M059J (cell line): ENCODE measurements at places on chromosomes 11 and 22.

DNA sequence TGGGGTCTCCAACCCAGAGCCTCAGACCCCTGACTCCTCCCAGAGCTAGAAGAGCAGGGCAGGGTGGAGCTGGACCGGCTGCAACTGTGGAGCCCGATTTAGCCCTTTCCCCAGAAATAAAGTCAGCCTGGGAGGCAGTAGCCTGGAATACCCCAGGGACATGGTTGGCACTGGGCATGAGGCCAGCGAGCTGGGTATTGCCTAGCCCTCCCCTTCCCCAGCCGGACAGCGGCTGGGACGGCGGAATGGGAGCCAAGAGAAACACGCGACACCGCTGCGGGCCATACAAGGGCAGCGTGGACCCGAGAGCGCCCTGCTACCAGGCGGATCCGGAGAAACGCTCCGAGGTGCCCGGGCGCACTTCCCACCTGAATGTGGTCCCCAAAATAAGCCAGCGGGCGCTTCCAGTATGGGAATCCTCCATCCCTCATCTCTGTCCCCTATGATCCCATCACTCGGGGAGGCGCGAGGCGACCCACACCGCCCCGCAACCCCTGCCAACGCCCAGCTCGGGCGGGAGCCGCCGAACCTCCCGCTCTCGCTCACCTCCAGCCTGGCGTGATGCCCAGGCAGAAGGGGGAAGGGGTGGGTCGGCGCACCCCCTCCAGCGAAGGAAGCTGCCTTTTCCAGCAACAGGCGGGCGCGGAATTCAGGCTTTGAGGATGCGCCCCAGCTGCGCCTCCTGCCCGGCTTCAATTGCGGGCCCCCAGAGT, 758 bp downstream of the MCAM start:
- peak; percentile 68 for DNase-seq

DNA sequence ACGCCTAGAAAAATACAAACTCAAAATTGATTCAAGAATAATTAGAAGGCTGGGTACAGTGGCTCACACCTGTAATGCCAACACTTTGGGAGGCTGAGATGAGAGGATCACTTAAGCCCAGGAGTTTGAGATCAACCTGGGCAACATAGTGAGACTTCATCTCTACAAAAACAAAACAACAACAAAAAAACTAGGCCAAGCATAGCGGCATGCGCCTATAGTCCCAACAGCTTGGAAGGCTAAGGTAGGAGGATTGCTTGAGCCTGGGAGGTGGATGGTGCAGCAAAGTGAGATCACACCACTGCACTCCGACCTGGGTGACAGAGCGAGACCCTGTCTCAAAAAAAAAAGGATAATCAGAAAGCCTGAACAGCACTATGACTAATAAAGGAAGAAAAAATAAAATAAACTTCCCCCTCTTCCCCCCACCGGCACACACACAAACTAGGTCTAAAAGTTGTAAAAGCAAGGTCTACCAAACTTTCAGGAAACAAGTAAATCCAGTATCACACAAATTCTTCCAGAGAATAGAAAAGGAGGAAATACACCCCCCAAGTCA, 35.8 kb downstream of the RRAS2 start:
- DNase-seq, result no peak

GRCh38 chr22:49351761-49352227, 475.9 kb downstream of the BRD1 start:
- DNase-seq, result no peak

DNA sequence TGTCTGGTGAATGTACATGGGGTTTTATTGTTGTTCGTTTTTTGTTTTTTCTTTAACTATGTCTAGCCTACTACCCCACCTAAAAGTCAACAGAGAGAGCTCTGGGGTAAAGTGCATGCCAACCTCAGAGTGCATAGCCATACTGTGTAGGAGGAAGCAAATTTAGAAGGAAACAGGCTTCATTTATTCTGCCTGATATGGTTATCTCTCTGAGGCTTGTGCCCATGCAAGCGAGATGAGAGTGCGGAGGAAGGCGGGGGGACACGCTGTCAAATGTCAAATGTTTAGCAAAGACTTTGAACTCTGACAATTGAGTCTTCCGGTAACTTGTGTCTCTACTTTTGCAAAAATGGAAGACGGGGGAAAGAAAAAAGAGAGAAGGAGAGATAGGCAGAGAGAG, 295.5 kb downstream of the ETS1 start:
- no peak for DNase-seq

DNA sequence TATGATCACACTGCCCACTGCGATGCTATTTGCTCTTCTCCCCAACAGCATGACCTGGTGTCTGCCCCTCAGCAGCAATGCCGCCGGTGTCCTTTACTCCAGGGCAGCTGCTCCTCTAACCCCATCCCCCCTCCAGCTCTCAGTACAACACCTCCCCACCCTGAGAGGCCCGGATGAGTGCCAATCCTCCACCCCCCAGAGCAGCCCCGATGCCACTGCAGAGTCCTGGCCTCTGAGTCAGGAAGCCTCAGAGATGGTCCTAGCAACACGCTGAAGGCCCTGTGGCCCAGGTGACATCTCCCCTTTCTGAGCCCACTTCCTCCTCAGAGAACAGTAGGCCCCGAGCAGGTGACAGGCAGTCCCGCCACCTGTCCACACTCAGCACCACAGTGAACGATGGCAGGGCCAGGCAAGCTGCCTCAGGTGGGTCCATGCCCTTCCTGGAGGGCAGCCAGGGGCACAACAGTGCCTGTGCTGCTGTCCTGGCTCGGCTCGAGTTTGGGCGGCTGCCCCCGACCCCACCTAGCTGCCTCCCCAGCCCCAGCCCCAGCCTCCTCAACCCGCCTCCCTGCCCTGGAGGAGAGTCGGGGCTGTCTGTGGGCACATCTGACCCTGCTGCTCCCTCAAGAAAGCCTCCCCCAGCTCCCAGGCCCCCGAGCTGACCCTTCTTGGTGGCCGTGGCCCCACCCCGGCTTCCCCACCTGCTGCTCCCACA, 3.9 kb upstream of the NDUFS8 start:
- peak; percentile 52 for DNase-seq

- no peak for DNase-seq
Observed at GRCh38 chr11:94972700-94973098, 657 bp downstream of the CWC15 start.

GRCh38 chr11:107777110-107777509, 65.3 kb upstream of the SLN start:
- DNase-seq, result no peak

DNA sequence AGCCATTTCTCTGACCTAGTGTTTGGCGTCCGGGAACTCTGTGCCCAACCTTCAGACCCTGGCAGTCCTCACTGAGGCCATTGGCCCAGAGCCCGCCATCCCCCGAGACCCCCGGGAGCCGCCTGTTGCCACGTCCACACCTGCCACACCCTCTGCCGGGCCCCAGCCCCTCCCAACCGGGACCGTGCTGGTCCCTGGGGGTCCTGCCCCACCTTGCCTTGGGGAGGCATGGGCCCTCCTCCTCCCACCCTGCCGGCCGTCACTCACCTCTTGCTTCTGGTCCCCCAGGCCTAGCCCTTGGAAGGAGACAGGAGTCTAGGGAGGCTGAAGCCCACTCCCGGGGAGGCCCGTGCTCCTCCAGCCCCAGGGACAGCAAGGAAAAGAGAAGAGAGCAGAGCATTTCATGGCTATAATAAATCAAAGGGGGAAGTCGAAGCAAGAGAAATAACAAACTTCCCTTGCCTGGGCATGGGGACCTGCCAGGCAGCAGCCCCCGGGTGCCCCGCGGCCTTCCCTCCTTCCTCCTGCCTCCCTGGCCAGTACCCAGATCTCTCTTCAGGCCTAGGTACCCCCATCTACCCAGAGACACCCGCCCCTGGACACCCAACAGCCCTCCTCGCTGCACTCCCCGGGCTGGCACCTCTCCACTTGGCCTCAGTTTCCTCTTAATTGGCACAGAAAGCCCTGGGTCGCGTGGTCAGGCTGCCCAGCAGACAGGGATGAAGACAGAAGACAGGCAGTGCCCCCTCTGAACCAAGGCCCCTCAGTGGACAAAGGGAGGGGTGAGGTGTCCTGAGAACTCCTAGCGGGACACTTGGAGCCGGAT, 13.0 kb upstream of the SLC39A13 start:
- no peak for DNase-seq

DNA sequence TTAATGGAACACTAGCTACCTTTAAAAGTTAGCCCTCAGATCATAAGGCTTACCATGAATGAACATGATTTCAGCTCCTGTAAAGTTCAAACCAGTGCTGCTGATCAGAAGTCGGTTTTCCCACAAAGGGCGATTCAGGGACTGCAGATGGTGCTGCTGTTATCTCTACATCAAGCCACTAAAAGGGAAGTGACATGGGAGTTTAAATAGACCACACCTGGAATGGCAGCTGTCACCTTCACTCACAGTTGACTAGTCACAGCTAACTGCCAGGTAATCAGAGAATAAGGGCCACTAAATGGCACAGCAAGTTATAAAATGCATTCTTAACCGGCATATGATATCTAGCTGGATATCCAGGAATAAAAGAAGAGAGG, 581.1 kb upstream of the ARHGAP42 start:
- no peak for DNase-seq

DNA sequence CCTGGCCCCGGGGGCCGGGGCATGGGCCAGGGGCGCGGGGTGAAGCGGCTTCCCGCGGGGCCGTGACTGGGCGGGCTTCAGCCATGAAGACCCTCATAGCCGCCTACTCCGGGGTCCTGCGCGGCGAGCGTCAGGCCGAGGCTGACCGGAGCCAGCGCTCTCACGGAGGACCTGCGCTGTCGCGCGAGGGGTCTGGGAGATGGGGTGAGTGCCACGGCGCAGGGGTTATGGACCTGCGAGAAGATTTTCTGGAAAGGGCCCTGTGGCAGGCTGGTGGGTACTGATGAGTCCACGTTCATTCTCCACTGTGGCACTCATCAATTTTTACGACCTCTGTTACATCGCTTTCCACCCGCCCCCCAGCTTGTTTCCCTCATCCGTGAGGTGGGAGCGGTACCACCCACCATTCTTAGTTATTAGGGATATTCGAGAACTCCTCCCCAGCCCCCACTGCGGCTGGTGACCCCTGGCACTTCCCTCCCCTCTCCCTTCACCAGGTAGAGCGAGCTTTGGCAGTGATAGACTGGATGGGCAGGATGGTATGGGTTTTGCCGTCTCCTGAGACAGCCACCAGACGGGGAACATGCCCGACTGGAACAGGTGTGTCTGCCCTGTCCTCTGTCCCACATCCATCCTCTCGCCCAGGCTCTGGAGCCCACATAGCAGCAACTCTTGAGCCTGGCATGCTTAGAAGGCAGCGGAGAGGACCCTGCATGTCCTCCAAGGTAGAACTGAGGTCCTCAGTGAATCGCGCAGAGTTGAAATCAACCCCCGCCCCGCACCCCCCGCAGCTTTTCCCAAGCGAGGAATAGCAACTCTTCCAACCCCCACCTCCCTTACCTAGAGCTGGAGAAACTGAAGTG, 562 bp downstream of the DGAT2 start:
- no peak for DNase-seq

- DNase-seq, result no peak
Observed at GRCh38 chr22:42332089-42332488, 61.6 kb upstream of the TCF20 start.

- no peak for DNase-seq
Observed at GRCh38 chr11:87391496-87391895, 353.8 kb downstream of the TMEM135 start.
